ENCODE measurements at places on chromosomes 13 and 19.

- no peak for DNase-seq
Observed at GRCh38 chr19:31292639-31293185, 56.5 kb downstream of the TSHZ3 start.

DNA sequence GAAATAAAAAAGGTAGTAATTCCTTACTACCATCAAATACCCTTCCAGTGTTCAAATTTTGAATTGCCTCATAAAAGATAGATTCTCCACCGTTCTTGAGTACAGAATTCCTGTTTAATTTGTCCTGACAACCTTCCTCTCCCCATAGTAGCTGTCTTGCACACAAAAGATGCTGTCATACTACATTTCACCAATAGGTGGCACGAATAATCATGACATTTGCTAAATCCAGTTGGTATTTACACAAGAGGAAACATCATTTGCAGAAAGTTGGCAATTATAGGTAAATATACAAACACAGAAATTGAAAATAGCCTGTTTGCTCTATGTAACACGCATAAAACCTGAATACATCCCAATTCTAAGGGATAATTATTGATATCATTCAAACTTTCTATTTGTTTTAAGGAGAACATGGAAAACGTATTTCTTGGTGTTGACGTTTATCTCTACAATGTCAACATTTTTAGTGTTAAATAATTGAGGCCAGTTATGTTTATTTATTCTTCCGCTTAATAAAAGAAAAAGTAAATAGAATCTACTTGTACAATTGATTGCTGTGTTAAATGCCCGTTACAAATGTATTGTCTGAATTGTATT is 58.3 kb upstream of the CLDN10 start:
- no peak for DNase-seq

GRCh38 chr19:10078329-10078728 is 7.8 kb upstream of the SHFL start:
- DNase-seq = no peak

DNA sequence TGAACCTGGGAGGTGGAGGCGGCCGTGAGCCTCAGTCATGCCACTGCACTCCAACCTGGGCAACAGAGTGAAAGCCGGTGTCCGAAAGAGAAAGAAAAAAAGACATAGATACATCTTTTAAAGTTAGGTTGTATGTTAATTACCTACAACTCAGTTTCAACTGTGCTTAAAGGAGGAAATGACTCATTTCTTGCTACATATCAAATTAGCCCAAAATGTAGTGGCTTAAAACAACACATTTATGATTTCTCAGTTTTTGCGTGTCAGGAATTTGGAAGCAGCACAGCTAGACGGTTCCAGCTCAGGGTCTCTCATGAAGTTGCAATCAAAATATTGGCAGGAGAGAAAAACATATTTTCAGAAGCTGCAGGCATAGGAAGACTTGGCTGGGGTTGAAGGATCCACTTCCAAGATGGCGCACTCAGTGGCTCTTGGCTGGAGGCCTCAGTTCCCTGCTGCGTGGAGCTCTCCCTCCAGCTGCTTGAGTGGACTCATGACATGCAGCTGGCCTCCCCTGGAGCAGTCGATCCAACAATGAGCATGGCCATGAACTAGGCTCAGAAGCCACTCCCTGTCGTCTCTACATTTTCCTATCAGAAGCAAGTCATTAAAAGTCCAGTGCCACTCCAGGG is 7.1 kb downstream of the LDLR start:
- DNase-seq = no peak

GRCh38 chr19:40594657-40595091 is 6.5 kb upstream of the LTBP4 start:
- DNase-seq = no peak

Measured in liver (tissue), 10 donors.